Activated CD8-positive, alpha-beta memory T cell treated with anti-CD3 and anti-CD28 coated beads, Interleukin-2, amount 50 U/mL, for 4 hours (primary cell): ENCODE measurements at places on chromosomes 7 and 10.

DNA sequence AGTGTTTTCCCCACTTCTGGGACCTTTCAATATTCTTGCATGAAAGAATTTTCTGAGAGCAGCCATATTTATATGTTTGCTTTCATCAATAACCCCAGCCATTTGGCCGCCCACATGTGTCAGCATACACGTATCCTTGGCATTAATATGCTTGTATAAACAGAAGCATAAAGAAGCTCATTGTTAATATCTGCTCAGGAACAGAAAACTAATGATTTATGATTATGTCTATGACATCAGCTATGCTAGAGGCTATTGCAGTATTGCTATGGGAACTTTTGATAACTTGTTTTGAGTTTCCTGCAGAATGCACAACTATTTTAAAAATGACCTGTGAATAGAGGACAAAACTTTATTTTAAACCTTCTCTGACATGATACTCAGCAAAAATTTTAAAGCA is 300.9 kb upstream of the MTPN start:
- no peak for DNase-seq

- no peak for DNase-seq
Observed at GRCh38 chr10:124229201-124229988, 136.0 kb upstream of the CHST15 start.

DNA sequence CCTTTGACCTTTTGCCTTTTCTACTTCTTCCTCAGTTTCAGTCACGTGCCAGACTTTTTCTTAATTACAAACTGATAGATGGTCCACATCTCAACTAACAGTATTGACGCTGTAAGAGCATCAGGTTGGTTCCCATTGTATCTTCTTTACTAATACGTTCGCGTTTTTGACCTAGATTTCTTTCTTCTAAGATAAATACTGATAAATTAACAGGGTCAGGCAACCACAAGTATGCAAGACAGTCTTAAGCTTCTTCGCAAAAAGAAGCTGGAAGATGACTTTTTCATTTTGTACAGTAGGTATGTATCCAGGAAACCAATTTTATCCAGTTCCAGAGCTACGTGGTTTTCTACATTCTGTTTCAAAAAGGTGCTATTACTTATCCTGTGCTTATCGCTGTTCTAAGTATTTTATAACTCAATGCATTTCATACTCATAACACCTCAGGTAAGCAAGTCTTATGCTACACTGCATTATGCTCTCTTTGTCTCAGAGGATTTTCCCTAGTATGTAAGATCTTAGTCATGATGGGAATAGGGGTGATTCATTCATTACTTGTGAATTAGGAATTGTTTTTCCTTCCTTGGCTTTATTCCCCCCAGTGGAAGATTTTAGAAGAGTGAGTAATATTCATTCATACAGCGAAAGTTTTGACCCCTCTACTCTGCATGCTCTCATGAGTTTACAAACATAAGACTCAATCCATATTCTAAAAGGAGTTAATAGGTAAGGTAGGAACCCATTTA is 955 bp downstream of the DUS4L start:
- no peak for DNase-seq

DNA sequence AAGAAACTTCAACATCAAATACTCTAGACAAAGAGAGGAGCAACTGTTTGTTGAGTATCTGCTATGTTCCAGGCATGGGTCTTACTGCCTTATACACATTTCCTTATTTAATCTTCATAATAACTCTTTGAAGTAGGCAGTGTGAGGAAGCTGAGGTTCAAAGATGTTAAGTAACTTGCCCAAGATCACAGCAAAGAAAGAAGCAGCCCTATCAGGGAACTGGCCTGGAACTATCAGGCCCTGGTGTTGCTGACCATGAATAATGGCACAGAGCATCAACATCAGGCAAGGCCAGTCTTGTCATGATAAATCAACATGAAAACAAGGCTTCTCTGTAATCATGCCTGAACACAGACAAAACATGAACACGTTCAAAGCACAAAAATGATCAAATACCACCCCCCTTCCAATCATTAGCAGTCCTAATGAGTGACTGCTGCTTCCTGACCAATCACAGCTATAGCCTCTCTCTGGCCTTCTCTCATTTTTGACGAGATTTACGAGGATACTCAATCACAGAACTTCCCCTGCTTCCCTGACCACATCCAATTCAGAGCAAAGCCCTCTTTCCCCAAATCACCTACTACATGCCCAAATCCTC is 2.3 kb downstream of the GSDME start:
- no peak for DNase-seq

DNA sequence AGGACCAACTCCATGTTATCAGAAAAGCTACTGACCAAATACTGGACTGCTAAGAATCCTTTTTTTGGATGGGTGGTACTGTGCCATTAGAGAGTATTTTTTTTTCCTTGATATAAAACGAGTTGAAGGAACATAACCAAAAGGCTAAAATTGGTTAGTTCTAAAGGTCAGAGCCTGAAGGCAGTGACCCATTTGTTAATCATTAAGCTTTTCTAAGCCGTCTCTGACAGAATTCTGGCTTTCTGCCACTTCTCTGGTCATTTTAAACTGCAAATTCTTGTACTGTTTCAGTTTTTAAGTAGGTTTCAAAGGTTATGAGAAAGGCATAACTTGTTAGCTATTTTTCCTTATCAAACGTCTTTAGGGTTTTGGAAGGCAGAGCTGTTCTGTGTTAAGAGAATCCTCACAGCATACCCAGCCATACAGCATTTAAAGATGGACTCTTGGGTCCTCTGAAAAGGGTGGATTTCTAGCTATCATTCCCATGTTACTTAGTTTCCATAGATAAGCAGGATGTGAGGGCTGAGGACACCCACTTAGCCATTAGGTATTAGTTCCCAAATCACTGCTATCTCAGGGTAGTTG is 196.8 kb downstream of the RNLS start:
- DNase-seq: no peak

- peak; percentile 68 for DNase-seq
Observed at GRCh38 chr10:32332299-32332750, 14.6 kb downstream of the EPC1 start.

- DNase-seq: no peak
Observed at GRCh38 chr7:25828468-25828867, 323.5 kb upstream of the NFE2L3 start.

DNA sequence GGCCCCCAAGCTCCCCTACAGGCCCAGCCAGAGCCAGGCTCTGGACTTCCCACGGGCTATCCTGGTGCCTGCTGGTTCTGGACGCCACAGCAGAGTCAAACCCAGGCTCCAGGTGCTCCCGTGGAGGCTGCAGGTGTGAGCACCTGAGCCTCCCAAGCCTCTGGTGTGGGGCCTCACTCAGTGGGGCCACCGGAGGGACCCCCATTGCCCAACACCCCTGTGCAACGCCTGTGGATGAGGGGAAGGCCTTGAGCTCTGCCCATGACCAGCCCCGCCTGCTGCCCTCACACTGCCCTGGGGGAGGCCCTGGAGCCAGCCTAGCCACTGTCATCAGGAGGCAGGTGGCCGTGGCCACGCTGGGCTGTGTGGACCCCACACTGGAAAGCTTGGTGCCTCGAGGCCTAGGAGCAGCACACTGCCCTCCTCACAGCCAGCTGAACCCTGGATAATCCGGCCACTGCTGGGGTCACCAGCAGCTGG is 229.3 kb downstream of the MAD1L1 start:
- peak; percentile 14 for DNase-seq

GRCh38 chr10:32680803-32681557 is 235.0 kb downstream of the CCDC7 start:
- no peak for DNase-seq

DNA sequence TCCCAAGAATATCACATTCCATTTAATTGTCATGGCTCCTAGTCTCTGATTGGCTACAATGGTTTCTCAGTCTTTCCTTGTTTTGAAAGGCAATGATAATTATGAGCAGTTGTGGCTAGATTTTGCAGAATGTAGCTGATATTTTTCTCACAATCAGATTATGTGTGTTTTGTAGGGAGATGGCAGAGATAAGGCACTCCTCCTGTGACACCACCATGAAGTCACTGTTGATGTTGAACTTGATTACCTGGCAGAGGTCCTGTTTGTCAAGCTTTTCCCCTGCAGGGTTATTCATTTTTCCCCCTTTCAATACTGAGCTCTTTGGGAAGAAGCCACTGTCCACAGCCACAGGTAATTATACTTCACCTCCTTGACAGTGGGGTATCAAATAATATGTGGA is 602.9 kb upstream of the PFKP start:
- no peak for DNase-seq
